ENCODE measurements at places on chromosomes 11 and 22.

- no peak for DNase-seq
These were observed 145.4 kb downstream of the OPCML start for GRCh38 chr11:133386852-133387251.

DNA sequence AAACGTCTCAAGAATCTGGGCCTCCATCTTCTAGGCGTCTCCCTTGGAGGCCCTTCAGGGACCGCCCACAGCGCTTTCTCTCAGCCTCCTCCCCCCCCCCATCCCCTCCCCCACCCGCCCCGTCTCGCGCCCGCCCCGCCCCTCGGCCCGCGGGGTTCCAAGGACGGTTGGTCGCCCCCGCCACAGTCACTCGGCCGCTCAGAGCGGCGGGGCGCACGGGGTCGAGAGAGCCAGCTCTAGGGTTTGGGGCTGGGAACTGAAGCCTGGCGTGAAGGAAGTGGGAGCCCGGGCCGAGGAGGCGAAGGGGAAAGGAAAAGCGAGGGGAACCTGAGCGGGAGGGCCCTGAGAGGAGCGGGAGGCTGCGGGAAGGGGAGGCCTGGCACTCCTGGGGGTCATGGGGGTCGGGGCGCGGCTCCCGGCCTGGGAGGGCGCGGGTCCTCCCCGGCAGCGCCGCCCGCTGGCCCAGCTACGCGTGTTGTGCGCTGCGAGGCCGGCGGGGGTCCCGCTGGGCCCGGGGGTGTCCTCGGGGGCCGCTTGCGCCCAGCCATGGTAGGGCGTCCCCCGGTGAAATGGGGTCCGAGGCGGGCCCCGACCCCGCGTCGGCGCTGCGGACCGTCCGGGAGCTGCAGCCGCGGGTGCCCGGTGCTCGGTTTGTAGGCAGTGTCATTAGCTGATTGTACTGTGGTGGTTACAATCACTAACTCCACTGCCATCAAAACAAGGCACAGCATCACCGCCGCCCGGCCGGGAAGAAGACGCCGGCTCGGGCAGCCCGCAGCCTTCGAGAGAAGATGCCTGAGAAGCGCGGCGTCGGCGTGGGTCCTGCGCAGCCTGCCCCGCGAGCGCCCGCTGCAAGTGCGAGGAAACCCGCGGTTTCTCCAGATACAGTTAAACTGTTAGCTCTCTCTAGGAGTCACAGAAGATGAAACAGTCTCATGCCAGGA is at the start of gene BTG4:
Gene BTG4 (minus strand): TSS at position 91 of the 944 bp plus-strand sequence. CDS start 13,610 bp downstream, outside the sequence.
- DNase-seq: no peak

DNA sequence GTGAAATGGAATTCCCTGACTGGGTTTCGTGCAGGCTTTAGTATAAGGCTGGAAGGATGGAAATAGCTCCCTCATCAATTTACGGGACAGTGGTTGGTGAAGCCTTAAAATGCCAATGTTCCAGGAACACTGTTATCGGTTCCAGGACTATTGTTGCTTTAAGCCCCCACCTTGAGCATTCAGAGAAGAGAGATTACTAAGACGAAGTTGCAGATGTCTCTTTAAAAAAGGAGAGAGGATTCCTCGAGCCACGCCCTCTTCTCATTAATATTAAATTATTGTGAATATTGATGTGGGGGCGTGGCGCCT is 195 bp upstream of the CREB3L1 start:
- no peak for DNase-seq

DNA sequence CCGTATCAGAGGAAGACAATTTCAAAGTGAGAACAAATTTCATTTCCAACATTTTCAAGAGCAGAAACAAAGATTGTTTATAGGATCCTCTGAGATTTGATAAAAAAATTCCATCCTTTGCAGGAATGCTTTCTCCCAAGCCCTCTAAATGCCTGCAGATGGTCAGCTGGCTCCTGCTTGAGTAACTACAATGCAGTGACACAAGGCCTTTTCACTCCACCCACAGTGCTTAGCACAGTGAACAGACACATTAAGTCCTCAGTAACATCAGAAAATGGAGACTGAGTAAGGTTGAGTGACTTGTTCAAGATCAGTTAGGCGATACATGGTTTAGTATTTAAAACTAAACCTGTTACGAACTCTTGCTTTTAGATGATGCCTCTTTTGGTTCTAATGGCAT is 527.1 kb upstream of the CCDC90B start:
- DNase-seq: no peak

- DNase-seq: no peak
These were observed 2.3 kb upstream of the OSBPL5 start for GRCh38 chr11:3167143-3168119.

GRCh38 chr22:47474895-47475294 is 712.4 kb downstream of the TBC1D22A start:
- no peak for DNase-seq

DNA sequence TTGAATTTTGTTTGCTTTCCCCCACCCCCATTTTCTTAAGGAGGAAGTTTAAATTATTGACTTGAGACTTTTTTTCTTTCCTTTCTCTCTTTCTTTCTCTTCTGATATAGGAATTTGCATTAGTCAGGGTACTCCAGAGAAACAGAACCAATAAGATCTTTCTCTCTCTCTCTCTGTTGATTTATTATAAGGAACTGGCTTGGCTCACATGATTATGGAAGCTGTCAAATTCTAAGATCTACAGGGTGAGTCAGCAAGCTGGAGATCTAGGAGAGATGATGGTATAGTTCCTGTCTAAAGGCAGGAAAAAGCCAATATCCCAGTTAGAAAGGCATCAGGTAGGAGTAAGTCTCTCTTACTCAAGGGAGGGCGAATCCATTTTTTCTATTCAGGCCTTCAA is 64.0 kb downstream of the CCDC81 start:
- DNase-seq: no peak

DNA sequence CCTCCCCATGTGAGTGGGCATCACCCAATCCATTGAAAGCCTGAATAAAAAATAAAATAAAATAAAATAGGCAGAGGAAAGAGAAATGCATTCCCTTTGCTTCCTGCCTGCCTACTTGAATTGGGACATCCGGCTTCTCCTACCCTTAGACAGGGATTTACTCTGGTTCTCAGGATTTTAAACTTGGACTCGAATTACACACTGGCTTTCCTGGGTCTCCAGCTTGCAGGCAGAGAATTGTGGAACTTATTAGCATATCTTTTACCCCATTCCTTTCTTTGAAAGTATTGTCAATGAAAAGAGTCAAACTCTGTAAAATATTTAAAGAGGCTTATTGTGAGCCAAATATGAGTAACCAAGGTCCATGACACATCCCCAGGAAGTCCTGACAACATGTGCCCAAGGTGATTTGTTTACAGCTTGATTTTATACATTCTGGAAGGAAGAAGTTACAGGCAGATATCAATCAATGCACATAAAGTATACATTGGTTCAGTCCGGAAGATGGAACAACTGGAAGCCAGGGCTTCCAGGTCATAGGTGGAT is 78.4 kb upstream of the CCDC90B start:
- DNase-seq: no peak

Measured in globus pallidus (tissue), 1 donor.